ENCODE measurements at places on chromosomes 12 and 14.

DNA sequence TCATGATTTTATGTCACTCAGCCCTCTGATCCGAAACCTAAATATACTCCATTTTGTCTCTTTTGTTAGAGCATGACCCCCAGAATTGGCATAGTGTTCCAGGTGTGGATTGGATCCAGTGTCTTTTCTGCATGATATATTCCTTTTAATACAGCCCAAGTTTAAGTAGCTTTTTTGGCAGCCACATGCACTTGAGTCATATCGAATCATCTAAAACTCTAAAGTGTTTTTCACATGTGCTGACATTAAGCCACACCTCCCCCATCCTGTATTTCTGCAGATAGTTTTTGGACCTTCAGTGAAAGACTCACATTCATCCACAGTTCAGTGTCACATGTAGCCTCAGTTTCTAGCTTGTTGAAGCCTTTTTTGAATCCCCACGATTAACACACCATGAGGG lies 30.6 kb downstream of the BORCS5 start:
- DNase-seq, result no peak

- no peak for DNase-seq
Observed at GRCh38 chr12:9221483-9221882, 13.3 kb upstream of the PZP start.

DNA sequence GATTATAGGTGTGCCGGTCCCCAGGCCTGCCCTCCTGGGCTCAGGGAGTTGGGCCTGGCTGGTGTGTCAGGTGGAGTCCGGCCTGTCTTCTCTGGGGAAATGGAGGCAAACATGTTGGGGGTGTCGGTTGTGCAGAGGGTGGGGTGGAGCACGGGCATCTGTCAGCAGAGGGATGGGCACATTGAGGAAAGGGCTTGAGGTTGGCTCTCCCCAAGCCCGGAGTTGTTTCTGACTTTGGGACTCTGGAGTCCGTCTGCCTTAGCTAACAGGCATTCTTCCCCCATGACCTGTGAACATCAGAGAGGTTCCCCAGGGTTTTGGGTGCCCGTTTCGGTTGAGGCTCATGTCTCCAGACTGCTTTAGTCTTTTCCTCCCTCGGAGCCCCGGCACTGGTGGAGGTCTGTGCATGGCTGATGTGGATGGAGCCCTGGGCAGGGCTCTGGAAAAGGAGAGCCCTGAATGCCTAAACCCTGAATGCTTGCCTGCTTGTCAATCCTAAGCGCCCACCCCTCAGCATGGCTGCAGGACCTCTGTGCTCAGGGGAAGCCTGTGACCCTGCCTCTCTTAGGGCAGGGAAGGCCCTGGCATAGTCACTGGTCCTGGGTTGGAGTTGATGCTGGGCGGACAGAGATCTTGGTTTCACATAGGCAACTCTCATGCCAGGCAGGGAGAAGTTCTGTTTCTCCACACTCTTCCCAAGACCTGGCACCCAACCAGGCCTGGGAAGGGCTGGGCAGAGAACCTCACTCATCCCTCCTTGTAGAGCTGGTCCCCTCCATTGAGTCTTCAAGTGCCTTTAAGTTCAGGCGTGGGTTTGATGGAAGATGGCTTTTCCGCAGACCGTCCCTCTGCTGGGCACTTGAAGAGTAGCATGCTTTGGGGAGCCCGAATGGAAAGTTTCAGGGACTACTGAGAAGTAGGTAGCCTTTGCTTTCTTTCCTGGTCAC lies 12.9 kb downstream of the NYNRIN start:
- peak; percentile 47 for DNase-seq

- DNase-seq, result no peak
Observed at GRCh38 chr14:25103271-25103670, 53.3 kb upstream of the STXBP6 start.

GRCh38 chr14:38357557-38357956 lies 101.7 kb upstream of the CLEC14A start:
- no peak for DNase-seq

- DNase-seq, result no peak
Observed at GRCh38 chr14:24072436-24072835, 1.1 kb downstream of the CPNE6 start.

- peak; percentile 88 for DNase-seq
Observed at GRCh38 chr14:91228112-91229004, 16.1 kb downstream of the GPR68 start.

DNA sequence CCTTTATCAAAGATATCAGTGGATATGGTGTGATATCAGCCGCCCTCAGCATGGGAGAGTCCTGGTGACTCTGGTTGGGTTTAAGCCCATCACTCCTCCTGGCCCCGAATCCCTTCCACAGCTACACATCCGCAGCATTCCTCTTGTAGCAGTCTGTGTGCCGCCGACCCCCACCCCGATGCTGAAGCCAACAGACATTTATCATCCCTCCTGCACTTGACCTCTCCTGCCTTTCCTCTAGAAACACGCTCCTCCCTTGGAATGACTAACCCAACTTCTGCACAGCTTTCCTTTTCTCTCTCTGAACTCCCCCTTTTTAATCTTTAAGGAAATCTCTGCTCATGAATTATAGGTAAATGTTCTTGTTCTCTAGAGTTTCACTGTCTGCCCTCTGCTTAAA lies 250.9 kb upstream of the FOXN3 start:
- no peak for DNase-seq

GRCh38 chr12:31970199-31970598 lies 11.0 kb downstream of the RESF1 start:
- no peak for DNase-seq

- DNase-seq, result no peak
Observed at GRCh38 chr12:24111616-24112015, 162.1 kb upstream of the SOX5 start.

GRCh38 chr12:96210376-96211055 lies 16.3 kb downstream of the ELK3 start:
- peak; percentile 66 for DNase-seq
